ENCODE measurements at places on chromosomes 1 and 21.

GRCh38 chr1:196960854-196961253 is 16.5 kb upstream of the CFHR5 start:
- DNase-seq = no peak

DNA sequence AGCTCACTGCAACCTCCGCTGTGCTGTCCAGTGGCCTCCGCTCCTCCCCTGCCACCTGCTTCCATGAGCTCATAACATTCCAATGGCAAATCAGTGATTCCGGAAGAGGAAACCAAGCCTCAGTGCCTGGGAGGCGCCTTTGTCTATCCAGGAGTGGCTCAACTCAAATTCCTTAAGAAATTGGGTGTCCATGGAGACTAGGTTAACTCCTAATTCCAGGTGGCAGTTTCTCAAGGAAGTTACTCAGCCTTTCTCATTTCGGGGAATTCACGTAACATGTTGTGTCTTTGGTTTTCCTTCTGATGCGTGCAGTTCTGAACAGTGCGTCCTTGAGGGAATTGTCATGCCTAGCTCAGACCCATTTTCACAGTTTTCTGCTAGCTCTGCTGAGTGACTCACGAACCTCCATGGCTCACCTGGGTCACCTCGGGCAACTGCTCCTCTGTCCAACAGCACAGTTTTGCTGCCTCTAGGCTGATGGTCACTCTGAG is 89.9 kb upstream of the DSCAM start:
- no peak for DNase-seq

DNA sequence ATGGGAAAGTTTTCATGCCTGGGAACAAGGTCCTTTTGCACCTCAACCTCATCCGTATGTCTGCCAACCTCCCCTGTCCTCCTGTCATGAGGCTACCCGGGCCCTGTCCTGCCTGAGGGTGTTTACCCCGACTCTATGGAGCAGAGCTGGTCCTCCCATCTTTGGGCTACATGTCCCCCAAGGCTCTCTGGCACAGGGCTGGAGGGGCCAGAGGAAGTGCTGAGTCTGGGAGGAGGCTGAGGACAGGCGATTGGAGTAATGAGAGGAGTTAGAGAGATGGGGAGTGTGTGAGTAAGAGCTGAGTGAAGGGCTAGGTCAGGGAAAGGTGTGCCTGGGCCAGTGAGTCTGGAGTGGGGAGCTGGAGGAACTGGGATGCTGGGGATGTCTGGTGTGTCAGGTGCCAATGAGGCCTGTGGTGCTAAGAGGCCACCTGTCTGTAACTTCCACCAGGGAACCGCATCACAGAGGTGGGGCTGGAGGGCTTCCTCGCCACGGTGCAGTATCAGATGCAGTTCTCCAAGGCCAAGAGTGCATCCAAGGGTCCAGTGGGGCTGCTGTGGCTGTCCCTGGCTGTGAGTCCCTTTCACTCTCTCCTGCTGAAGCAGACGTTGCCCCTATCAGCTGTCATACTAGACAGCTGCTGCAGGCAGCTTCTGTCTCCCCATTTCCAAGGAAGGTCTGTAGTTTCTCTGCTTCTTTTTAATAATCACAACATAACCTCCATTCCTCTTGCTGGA is 11.7 kb downstream of the LRRC71 start:
- DNase-seq = no peak

DNA sequence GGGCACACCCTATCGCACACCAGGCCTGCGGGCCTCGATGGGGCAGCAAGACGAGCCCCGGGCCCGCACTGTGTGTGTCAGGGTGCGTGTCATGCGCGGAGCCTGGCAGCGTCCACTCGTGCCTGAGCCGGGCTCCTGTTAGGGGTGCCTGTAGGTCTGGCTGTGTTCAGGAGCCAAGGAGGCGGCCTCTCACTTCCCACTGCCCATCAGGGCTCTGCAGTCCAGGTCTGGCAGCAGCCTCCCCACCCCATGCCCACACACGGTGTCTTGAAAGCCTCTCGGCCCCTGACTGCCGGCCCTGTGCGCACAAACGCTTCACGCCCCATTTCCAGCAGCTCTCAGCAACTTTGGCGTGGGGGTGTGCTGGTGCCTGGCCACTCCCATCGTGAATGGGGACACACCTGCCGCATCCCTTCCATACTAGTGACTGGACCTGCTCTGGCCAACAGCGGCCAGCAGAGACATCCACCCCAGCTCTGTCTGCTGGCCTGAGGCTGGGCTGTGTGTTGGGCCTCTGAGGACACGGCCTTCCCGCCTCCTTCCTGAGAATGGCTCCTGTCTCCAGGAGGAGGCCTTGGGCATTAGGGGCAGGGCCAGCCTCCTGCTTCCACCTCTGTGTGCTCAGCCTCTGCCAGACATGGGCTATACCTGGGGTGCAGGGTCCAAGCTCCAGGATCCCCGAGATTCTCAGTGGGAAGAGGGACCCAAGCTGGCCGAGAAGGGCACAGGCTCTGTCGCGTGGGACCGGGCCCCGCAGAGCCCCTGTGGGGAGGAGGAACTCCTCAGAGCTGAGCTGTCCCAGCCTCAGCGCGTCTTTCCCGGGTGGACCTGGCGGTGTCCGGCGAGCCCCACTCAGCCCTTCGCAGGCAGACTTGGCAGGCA is 41.8 kb upstream of the ACTRT2 start:
- DNase-seq = no peak

DNA sequence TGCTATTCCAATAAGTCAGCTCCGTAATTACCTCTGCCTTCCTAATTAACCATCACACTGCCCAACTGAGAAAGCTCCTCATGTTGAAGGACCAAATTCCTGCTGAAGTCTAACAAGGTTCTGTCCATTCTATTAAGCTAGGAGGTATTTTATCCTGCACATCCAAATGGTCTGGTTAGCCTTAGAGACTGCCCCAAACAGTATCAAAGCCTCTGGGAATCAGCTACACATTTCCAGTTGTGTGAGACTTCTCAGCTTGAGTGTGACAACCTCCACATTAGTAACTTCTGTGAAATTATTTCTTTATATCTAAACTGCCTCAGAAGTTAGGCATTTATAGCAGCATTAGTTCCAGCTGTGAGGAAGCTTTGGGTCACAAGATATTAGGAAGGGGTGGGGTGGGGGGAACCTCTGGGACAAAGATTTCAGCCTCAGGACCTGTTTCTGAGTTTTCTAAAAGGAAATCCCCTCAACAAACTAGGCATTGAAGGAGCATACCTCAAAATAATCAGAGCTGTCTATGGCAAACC is 150.5 kb upstream of the DUSP10 start:
- DNase-seq = no peak

DNA sequence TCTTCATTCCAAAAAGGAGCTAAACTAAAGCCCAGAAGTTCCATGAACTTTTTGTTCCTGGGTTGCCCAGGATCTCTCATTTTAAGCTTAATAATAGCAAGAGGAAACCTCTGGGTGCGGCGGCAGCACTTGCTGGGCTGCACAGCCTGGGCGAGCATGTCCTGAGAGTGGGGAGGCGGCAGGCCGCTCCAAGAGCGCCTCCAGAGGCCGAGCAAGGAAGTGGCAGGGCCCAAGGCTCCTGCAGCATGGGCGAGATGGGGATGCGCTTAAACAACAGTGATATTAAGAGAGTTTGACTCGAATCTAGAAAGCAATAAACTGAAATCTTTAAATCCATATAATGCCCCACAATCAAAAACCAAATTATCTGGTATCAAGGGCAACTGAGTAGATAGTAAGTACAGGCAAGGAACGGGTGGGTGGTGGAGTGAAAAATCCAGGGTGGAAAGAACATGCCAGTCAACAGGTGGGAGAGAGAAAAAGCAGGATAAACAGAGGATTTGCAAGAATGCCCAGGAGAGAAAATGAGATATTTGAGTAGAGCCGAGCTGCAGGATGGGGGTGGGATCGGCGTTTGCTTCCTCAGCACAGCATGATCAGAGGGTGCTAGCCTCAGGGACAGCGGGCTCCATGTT is 14.1 kb upstream of the TNR start:
- no peak for DNase-seq

- no peak for DNase-seq
Measured at GRCh38 chr1:62103846-62104245, 90.8 kb upstream of the L1TD1 start.

DNA sequence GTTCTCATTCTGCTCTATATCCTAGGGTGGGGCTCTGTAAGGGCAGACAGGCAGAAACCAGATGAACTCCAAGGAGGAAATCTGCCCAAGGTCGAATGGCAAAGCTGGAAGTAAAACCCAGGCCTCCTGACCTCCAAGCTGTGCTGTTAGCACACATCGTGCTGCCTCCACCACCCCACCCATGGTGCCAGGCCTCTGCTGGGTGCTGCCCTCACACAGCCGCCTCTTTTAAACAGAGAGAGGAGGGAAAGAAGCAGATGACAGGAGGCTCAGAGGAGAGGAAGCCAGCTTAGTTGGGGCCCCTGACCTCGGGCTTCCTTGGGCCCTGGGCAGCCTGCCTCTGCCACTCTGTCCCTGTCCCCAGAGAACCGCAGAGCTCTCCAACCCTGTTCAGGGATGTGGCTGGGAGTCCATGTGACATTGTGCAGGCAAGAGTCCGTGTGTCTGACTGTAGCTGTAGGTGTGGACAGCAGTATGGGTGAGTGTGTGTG is 1.1 kb downstream of the SYNC start:
- no peak for DNase-seq

GRCh38 chr1:195898924-195899323 is 709.3 kb downstream of the KCNT2 start:
- no peak for DNase-seq

DNA sequence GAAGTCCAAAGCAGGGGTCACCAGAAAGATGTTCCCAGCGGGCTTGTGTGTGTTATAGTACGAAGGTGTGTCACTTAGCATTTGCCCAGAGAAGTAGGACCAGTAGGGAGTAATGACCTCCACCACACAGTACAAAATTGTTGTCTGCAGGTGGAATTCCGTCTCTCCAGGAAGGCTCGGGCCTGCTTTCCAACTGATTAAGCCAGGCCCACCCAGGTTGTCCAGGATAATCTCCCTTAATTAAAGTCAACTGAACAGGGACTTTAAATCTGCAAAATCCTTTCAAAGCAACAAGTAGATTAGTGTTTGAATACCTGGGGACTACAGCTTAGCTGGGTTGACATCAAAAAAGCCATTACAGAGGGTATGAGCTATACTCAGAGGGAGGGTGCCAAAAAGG is 131.3 kb downstream of the BACH1 start:
- DNase-seq = no peak

- DNase-seq = no peak
Measured at GRCh38 chr1:10056599-10056987, 23.8 kb downstream of the UBE4B start.

GRCh38 chr1:12597792-12598191 is 20.2 kb downstream of the DHRS3 start:
- DNase-seq = no peak

GRCh38 chr1:183550915-183551314 is 39.3 kb downstream of the NCF2 start:
- no peak for DNase-seq

DNA sequence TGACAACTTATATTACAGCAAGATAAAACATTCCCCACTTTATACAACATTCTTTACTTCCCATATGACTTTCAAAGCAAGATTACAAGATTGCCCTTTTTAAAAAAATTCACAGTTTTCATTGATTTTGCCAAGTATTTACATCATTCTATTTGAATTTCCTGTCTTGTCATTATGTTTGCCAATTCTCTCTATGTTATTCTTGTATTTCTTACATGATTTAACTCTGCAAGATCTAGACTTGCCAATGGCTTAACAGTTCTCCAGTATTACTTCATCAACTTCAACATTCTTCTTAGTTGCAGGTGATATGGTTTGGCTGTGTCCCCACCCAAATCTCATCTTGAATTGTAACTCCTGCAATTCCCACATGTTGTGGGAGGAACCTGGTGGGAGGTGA is 31.6 kb downstream of the FMO4 start:
- no peak for DNase-seq
